ENCODE measurements at places on chromosomes 5 and 9.
A peak's percentile ranks its signal among the peaks of the same experiment; 100 is the strongest.

DNA sequence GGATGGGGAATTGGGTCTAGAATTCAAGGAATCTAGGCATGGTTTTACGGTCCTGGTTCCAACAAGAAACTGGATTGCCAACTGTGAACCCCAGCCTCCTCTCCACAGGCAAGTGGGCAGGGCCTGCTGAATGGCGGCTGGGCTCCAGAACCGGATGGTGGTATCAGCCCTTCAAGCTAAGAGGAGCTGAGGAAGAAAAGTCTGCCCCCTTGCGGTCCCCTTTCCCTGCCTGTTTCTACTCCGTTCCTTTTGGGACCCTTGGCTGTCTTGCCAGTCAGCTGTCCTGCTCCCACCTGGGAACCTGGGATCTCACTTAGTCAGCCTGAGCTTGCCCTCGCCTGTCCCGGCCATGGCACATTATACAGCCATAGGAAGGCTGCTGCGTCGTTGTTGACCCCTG lies 234.4 kb upstream of the DAPK1 start:
- no peak for DNase-seq

- DNase-seq: no peak
Measured at GRCh38 chr9:24793787-24794186, 248.1 kb upstream of the IZUMO3 start.

- no peak for DNase-seq
Measured at GRCh38 chr5:149674686-149675085, 55.4 kb upstream of the PPARGC1B start.

DNA sequence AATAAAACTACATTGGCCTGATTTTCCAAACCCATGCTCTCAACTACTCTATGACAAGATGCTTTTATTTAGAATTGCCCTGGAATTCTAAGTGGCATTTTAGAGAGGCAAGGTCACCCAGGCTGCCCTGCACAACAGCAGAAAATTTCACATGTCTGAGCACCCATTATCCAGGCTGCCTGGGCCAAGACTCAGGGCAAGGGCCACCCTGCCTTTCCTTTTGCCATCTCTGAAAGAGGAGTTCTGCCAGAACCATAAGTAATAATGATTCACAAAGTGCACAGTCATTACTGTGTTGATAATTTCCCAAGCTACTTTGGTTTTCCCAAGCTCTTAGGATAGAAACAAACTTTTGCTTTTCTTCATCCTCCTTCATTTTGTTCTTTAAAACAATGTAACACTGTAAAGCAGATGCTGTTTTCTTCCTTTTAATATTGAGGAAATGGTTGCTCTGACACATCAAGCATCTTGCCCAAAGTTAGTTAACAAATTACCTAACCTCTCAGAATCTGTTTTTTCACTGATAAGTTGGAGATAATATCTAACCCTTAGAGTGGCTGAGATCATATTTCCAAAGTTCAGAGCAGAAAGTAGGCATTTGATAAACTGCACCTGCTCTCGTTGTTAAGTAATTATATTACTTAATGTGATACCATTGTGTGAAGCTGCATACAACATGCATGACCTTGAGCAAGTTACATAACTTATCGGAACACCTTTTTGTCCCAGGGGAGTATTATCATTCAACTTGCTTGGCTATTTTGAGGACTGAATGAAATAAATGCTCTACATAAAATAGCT lies 325.6 kb downstream of the PRELID2 start:
- no peak for DNase-seq

DNA sequence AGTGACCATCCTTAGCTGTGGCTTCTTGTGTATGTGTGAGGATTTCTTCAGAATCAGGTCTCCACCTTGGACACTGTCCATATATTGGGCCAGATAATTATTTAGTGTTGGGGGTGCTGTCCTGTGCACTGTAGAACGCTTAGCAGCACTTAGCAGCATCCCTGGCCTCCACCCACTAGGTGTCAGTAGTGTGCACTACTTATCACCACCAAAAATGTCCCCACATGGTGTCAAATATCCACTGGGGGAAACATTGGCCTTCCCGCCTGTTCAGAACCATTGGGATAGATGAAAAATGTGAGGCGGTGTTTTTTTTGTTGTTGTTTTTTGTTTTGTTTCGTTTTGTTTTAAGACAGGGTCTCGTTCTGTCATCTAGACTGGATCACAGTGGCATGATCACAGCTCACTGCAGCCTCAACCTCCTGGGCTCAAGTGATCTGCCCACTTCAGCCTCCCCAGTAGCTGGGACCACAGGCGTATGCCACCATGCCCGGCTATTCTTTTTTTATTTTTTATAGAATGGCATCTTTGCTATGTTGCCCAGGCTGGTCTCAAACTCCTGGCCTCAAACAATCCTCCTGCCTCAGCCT lies 67.7 kb downstream of the TENT4A start:
- DNase-seq: no peak

- no peak for DNase-seq
Measured at GRCh38 chr9:113645978-113646253, 182.4 kb downstream of the RGS3 start.

GRCh38 chr5:91417219-91417618 lies 34.1 kb upstream of the ARRDC3 start:
- no peak for DNase-seq

DNA sequence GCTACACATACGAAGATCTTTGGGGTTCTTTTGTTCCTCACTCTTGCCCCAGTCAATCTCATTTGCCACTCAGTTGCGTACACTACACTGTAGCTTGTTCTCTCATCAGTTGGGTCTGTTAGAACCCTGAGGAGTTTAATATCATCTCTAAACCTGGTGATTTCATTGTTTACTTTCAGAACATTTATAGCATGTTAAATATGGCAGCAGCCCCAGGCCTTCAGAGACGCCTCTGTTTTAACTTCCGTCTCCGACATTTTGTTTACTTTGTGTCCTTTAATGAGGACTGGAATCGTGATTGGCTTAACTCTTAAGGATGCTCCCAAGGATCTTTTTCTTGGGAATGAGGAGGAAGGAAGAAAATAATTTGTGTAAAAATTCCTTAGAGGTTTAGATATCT lies 510.1 kb downstream of the NR2F1-AS1 start:
- DNase-seq: no peak

GRCh38 chr9:120567874-120568273 lies 12.1 kb downstream of the CDK5RAP2 start:
- DNase-seq: no peak

DNA sequence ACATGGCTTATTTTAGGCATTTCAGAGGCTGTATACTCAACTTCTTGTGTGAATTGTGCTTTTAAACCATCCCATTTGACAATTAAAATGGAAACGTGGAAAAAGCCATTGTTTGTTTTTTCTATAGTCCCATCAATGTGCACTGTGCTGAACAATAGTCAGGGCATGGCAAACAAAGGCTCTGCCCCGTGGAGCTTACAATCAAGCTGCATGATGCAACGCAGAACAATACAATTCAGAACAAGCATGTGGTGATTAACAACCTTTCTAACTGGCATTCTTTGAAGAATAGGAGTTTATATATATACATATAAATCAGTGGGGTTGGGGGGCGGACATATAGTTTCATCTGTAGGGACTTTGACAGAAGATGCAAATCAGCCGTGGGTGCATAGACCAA lies 2125.4 kb upstream of the WWC1 start:
- DNase-seq: no peak

DNA sequence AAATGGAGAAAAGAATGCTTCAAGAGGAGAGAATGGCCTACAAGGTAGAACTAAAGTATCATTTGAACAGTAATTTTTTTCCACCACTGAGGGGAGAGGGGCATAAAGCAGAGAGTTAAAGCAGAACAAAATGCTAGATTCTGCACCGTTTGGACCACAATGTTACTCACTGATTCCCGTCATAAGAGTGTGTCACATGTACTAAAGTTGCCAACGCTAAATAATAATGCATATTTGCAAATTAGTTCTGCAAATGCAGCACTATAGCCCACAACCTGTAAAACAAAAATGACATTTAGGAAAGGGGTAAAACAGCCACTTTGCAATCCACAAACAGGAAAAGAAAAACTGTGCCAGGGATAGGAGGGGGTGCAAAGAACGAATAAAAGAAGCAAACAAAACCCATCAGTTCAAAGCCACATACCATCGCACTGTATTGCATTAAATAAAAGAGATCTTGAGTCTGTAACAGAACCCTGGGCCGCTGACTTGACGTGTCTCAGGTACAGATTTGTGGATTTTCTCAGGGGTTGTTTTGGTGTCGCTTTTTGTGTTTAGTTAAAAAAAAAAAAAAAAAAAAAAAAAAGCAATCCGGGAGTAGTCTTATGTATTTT lies 7.7 kb upstream of the NFIB start:
- DNase-seq: no peak

DNA sequence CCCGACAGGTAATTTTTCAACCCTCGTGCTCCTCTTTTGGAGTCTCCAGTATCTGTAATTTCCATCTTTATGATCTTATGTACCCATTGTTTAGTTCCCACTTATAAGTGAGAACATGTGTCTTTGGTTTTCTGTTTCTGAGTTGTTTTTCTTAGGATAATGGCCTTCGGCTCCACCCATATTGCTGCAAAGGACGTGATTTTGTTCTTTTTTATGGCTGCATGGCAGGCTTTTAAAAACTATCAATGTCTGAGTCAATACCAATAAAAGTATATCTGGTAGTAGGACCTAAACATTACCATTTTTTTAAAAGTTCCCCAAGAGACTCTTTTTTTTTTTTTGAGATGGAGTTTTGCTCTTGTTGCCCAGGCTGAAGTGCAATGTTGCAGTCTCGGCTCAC lies 3.9 kb upstream of the SLC26A2 start:
- no peak for DNase-seq

DNA sequence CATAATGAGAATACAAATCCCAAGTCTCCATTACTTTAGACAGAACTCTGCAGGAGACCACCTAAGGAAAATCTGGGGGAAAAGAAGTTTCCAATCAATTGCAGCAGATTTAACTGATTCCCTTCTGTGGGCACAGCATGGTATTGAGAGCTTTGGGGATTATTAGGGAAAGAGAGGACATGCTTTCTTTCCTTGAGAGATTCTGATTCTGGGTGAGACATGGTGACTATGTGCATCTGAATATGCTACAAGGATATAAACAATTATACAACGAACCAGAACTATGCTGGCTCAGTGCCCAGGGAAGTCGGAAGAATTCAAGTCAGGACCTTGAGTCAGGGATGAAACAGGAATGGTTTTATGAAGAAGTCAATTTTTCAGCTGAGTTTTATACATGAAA lies 183.7 kb downstream of the PDE4D start:
- DNase-seq: no peak

- DNase-seq: no peak
Measured at GRCh38 chr5:67147760-67148159, 48.8 kb downstream of the CD180 start.

DNA sequence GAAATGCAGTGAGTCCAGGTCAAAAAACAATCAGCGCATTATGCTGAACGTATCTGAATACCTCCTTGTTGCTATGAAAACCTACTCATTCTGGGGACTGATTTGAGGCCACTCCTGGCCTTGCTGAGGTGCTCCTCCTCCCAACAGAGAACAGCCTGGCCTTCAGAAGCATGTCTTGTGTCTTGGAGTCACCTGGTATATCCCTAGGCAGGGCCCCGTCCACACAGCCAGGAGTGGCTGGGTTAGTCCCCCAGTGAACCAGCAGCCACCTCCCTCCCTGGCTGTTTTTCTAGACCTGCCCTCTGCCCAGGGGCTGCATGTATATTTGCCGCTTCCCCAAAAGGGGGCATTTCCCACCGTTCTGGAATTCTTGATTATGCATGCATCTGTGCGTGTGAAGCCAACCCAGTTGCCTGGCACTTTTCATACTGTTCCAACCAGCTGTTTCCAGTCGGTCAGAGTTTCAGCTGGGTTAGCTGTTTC lies 99.2 kb upstream of the SPATA31C2 start:
- DNase-seq: no peak

GRCh38 chr5:149164731-149165130 lies 23.4 kb downstream of the ABLIM3 start:
- no peak for DNase-seq

DNA sequence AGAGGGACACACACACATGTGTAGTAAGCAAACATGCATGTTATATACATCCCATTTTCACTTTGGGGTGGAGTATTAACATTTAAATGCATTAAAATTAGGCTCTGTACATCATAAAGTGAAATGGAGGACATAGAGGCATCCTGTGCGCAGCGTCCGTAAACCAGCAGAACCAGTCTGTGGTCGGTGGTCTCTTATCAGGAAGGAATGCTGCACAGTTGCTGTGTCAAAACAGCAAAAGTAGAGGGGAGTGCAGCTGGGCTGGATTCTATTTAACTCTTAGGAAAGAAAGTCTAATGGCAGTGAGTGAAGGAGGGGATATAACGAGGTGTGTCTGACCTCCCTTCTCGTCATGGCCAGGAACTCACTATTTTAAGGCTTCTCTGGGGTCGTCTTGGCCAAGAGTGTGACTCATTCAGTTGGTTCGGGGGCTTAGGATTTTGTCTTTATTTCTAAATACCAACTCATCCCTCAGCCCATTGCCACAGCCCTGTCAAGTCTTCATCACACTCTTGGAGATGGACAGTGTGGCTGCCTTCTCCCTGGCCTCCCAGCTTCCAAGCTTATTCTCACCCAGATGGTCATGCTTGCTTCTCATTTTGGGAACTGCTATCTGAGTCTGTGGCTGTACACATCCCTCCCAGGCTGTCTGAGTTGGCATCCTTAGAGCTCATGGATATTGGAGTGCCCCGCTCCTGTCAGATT lies 20.1 kb upstream of the CXCL14 start:
- DNase-seq: no peak

DNA sequence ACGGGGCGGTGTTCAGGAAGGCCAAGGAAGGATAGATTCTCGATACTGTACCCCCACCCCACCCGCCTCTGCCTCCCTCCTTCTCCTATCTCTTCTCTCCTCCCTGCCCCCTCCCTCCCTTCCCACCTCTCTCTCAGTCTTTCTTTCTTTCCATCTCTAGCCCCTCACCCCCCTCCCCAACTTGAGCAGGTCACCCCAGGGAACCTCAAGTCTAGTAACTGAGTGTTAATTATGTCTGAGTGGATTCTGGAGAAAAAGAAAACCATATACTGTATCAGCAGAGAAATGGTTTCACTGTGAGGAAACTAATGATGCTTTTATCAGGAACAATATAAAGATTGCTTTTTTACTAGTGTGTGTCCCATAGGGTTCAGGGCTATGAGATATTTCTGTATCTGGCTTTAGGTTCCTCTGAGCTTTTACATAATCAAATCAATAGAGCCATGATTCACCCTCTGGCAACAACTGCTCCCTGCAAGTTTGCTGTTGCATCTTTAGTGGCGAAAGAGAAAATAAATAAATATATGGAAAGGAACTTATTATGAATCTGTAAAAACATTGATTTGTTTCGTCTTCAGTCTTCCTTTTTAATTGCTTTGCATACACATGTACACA lies 639.7 kb downstream of the CCDC171 start:
- DNase-seq: no peak

GRCh38 chr5:71587766-71588532 lies 809 bp downstream of the MCCC2 start:
- DNase-seq: peak; percentile 30

- DNase-seq: peak; percentile 93
Measured at GRCh38 chr5:160421625-160422258, at the start of gene PTTG1. PTTG1 (plus strand) TSS chr5:160421855; CDS start chr5:160422313, 458 bp downstream.
